ENCODE measurements at places on chromosomes 16 and 17. TPM values are rescaled to one million over a fixed set of nuclear protein-coding genes. Genes with fewer than 3 reads are reported as not detected.

The CDRT15L2 gene
- not detected for polyA plus RNA-seq

GRCh38 chr17:41973408-41973811, 6.8 kb downstream of the CNP start:
- DNase-seq = no peak

GRCh38 chr16:50800074-50800473, 58.2 kb downstream of the CYLD start:
- no peak for DNase-seq

DNA sequence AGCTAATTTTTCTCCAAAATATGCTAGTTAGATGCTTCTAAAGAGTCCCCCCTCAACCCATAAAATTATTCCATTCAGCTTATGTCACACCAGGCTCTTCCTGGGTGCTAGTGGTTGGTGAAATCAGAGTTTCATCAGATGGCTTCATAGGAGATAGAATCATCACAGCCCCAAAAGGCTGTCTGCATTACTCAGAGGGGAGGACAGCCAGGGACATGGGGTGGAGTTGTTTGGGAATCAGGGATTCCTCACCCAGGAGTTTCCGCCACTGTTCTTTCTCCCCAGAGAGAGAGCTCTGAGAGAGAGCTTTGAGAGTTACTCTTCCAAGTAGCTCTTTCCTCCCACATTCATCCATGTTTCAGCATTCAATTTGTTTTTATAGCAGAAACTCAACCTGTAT, 288 bp upstream of the KRT34 start:
- no peak for DNase-seq

The KRTAP1-5 gene
- 0.05 TPM for polyA plus RNA-seq

DNA sequence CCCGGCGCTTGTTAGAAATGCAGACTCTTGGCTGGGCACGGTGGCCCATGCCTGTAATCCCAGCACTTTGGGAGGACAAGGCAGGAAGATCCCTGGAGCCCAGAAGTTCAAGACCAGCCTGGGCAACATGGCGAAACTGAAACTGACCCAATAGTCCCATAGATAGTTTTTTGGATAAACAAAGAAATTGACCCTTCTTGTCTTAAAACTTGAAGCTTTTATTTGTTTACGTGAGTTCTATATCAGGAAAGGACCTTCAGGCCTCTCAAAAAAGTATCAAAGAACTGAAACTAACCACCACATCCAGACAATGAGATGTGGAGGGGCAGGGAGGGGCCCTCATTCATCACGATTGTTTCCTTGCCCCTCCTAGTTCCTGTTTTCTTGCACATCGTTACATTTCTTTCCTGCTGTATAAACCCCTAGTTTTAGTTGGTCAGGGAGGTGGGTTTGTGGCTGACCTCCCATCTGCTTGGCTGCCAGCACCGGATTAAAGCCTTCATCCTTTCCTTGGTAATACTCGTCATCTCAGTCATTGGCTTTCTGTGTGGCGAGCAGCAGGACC, 29.9 kb upstream of the PRM1 start:
- DNase-seq = no peak

All from keratinocyte (primary cell).